Diencephalon (tissue), 1 donor: ENCODE measurements at places on chromosomes 5 and 9. TPM values are rescaled to one million over a fixed set of nuclear protein-coding genes. Genes with fewer than 3 reads are reported as not detected.

CCDC192 gene
- total RNA-seq, result not detected

CD14 gene
- total RNA-seq, result 12.9 TPM

ECSCR gene
- 11.3 TPM for total RNA-seq

ANKRD33B gene
- 1.8 TPM for total RNA-seq

PHF24 gene
- total RNA-seq, result 45.2 TPM

C5orf46 gene
- total RNA-seq, result not detected

PDZD2 gene
- 30.0 TPM for total RNA-seq

RMI1 gene
- 17.8 TPM for total RNA-seq

NUTM2F gene
- not detected for total RNA-seq

DDX4 gene
- not detected for total RNA-seq
